ENCODE measurements at places on chromosomes 5 and 9.

DNA sequence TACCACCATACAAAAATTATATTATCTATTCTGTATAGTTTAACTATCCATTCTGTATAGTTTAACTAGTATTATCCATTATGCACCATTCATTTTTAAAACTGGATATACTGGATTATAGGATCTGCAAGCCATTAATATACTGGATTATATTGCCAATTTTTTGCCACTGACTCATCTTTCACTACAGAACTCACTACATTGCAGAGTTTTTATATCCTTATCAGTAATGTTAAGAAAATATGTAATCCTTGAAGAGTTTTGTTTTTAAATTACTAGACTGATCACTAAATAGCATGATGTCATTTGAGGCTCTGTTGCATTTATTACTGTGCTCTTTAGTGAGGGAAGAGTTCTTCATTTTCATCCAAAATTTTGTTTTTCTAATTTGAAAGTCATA, 109.8 kb upstream of the SNX2 start:
- no peak for DNase-seq

GRCh38 chr9:99199938-99200539, 21.7 kb downstream of the ALG2 start:
- DNase-seq = no peak

DNA sequence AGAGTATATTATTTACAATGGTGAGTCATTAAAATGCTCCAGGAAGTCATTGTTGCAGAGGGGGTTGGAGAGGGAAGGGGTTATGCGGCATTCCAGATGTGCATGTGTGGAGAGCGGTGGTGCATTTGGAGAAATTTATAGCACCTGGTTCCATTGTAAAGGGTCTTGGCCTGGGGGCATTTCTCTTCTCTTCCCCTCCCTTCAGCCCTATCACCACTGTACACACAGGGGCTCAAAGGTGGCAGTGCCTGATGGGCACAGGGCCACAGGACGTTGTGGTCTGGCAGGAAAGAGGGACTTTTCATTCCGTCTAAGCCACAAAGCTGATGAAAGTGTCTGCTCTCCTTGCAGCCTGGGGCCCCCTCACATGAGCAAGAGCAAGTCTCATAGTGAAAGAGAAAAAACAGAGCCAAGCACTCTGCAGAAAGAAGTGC, 442.4 kb upstream of the ZNF462 start:
- DNase-seq = no peak

- DNase-seq = no peak
Observed at GRCh38 chr5:171315386-171315891, 6.4 kb downstream of the TLX3 start.

DNA sequence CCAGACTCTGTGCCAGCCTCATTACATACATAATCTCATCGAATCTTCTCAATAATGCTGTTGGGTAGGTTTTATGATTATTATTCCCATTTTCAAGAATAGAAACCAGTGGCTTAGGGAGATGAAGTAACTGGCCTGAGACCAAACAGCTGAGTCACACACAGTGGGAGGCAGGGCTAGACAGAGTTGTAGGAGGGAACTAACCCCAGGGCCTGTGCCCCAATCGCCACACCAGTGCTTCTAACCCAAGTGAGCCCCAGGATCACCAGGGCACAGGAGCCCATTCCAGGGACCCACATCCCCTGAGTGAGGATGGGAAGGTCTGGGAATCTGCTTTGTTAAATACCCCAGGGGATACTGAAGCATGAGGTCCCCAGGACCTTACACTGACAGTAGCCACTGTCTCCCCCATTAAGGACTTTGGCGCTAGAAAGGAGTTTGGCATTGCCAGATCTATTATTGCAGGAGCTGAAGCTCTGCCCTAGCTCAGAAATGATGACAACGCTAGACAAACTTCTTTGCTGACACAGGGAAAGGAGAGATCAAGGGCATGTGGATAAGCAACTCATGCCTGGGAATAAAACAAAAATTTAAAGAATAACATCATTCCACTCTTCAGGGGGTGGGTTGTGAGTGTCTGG, 63.8 kb upstream of the PPARGC1B start:
- no peak for DNase-seq

DNA sequence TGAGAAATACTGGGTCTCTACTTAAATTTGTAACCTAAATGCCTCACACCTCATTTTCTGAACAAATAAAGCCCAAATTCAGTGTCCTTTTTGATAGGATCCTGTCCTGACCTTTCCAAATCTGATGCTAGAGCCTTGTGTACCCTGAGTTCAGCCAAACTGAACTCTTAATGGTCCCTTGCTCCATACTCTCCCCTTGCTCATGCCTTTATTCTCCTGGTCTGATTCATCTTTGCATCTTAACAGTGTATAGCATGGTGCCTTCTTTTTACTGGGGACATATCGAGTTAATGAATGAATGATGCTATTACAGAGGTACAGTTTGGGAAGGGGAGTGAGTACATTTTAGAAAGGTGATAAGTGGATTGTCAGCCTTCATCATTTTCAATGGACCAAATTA, 9.2 kb downstream of the NSD1 start:
- DNase-seq = no peak

DNA sequence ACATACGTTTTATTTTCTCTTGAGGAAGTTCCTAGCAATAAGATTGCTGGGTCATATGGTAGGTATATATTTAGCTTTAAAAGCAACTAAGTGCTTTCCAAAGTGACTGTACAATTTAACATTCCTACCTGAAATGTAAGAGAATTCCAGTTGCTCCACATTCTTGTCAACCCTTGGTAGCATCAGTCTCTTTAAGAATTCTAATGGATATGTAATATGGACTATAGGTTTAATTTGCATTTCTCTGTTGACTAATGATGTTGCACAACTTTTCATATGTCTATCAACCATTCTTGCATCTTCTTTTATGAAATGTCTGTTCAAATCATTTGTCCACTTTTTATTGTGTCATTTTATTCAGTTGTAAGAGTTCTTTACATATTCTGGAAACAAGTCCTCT, 6.7 kb upstream of the RASEF start:
- no peak for DNase-seq

GRCh38 chr5:58670582-58670981, 87.7 kb downstream of the RAB3C start:
- no peak for DNase-seq

- DNase-seq = no peak
Observed at GRCh38 chr9:15738011-15738410, 185.2 kb downstream of the CCDC171 start.

- DNase-seq = no peak
Observed at GRCh38 chr9:3035579-3036332, 191.9 kb upstream of the PUM3 start.

GRCh38 chr9:112049811-112050516, 125.1 kb downstream of the SUSD1 start:
- DNase-seq = no peak

- no peak for DNase-seq
Observed at GRCh38 chr5:148911386-148911785, 85.0 kb downstream of the ADRB2 start.

- no peak for DNase-seq
Observed at GRCh38 chr5:74034733-74035132, 408.7 kb downstream of the ARHGEF28 start.

GRCh38 chr5:88094403-88094802, 174.2 kb downstream of the TMEM161B start:
- DNase-seq = no peak

DNA sequence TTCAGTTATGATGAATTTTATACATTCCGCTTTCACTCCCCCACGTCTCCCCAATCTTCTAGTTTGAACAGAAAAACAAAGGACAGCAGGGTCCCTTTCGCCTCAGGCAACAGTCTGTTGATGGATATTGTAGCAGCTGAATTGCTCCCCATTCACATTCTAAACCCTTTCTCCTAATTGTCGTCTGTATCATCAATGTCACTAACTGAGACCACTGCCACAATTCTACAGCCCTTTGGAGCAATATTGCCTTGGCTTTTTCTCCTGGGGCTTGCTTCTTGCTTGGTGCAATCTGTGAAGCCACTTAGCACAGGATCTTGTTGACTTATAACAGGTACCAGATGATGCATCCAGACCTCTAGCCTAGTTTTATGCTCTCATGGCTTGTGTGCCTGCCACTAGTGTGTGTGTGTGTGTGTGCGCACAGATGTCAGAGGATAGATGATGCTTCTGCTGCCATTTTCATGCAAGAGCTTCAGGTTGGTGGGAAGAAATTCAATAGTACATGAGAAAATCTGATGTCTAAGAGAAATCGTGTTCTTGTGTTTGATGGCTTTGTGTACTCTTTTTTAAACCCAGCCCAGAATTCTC, 195.2 kb upstream of the ISL1 start:
- no peak for DNase-seq

DNA sequence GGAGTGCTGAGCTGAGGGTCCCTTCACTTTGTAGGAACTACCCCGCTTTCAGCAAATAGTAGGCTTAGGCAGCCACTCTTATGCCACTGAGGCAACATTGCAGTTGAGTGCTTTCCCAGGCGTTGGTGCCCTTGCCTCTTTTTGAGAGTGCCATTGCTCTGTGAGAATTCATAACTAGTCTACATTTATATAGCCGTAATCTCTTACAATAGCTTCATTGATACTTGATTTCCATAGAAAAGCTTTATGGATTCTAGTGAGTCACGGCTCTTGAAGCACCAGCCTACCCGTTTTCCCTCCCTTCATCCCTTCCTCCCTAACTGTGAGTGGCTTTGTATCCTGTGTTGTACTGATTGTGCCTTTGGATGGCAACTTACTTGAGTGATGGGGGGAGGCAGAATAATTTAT, 283.9 kb downstream of the AOPEP start:
- no peak for DNase-seq

- no peak for DNase-seq
Observed at GRCh38 chr5:60184606-60185005, 291.1 kb upstream of the PDE4D start.

DNA sequence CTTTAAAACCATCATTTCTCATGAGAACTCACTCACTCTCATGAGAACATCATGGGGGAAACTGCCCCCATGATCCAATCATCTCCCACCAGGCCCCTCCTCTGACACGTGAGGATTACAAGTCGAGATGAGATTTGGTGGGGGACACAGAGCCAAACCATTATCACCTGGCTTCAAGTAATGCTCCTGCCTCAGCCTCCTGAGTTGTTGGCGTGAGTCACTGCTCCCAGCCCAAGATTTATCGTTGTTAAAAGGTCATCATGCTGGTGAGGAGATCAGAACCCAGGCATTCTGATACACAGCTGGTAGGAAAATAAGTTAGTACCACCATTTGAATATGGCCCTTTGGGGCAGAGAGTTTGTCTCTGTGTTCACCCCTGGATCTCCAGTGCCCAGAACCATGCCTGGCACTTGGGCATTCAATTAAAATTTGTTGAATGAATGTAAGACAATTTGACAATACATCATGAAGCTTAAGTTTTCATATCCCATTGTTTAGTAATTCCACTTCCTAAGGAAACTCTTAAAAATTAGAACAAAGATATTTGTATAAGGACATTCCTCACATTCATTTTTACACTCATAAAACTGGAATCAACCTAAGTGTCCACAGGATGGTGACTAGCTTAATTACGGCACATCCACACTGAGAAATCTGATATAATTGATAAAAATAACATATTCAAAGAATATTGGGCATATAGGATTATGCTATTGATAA, 58.0 kb upstream of the COL15A1 start:
- DNase-seq = no peak

DNA sequence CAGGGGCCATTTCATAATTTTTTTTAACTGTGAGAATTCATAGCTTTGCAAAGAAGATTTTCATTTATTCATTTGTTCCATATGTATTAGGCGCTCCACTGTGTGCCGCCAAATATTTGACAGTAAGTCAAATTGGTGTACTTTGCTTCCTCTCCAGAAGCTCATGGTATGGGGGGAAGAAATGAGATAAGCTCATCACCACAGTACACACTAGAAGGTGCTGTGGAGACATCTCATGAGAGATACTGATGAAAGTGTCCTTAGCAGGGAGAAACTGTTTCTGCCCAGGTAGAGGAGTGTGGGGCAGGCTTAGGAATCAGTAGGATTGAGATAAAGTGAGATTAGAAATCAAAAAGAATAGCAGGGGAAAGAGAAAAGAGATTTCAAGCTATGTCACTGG, 136.2 kb downstream of the CDH6 start:
- no peak for DNase-seq

- no peak for DNase-seq
Observed at GRCh38 chr5:125012727-125013451, 266.4 kb upstream of the ZNF608 start.

GRCh38 chr9:33489066-33489465, 15.3 kb upstream of the NOL6 start:
- no peak for DNase-seq

- no peak for DNase-seq
Observed at GRCh38 chr5:177350776-177351391, 584 bp downstream of the LMAN2 start.

- DNase-seq = no peak
Observed at GRCh38 chr5:80453366-80453765, 34.5 kb upstream of the FAM151B start.

GRCh38 chr9:87500491-87501270, 3.0 kb downstream of the DAPK1 start:
- DNase-seq = no peak

DNA sequence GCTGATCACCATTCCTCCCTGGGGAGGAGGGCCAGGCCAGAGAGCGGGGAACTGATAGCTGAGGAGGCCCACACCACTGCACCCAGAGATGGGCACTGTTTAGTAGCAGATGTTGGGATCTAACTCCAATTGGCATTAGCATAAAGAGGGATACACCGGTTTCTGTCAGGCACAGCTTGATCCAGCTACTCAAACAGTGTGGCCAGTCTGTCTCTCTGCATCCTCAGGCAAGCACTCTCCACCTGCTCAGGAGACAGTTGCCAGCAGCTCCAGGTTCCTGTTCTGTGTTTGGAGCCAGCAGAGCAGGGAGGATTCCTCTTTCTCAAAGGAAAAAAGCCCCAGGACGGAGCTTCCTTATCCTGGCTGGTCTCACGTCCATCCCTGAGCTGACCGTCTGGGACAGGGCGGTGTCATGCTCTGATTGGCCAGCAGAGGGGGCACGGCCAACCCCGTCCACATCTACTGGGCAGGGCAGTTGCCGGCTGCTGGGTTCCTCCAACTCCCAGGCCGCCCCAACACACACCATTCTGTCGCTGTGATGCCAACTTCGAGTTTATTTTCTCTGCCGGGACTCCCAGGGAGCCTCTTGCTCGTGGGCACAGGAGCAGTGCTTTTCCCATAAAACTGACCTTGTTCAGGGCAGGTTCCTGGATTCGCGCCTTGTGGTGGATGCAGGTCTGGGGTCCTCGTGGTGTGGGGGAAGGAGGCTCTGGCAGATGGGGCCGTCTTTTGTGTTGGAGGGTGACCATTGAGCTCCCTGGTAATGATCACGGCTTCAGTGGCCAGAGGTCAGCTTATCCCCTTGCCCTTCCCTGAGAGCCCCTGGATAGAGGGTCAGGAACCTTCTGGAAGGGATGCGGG, 47.9 kb downstream of the COL5A1 start:
- DNase-seq = no peak

GRCh38 chr9:88045686-88046085, 71.4 kb upstream of the CDK20 start:
- no peak for DNase-seq

GRCh38 chr9:70177121-70177520, 81.7 kb upstream of the SMC5 start:
- no peak for DNase-seq

- DNase-seq = no peak
Observed at GRCh38 chr9:35517131-35517530, 27.2 kb downstream of the RUSC2 start.

GRCh38 chr5:42404366-42404765, 18.9 kb upstream of the GHR start:
- DNase-seq = no peak

GRCh38 chr5:53334431-53334941, 145.9 kb upstream of the FST start:
- no peak for DNase-seq

Data from stimulated activated CD4-positive, alpha-beta T cell treated with anti-CD3 and anti-CD28 coated beads, Interleukin-1b, Interleukin-23, amount 100 ng/mL, for 4 hours (primary cell).